ENCODE measurements at places on chromosomes 4 and X. TPM values are rescaled to one million over a fixed set of nuclear protein-coding genes. Genes with fewer than 3 reads are reported as not detected.

DNA sequence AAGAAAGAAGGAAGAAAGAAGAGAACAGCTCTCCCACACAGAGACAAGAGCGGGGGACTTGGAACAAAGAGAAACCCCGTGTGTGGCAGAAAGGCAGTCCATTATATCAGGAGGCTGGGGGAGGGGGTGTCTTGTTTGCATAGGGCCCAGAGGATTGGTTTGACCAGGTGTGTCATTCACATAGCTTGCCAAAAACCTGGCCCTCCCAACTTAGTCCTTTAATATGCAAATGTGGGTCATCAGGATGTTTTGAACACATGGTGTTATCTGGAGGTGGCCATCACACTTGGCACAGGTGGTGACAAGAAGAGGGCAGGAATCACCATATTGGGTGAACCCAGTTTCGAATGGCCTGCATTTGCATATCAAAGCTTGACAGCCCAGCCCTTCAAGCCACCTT, 111.7 kb downstream of the LINC00632 start:
- no peaks in the 10 kb centered on the region for H3K27me3 ChIP-seq
- no peaks in the 10 kb centered on the region for H3K36me3 ChIP-seq
- H3K4me1 ChIP-seq, result no peaks in the 10 kb centered on the region

The CENPI gene
- not detected for total RNA-seq

The EPHA5 gene
- total RNA-seq, result not detected

- no peak overlapping the region for H3K4me3 ChIP-seq
- no peaks in the 10 kb centered on the region for H3K36me3 ChIP-seq
- no peaks in the 10 kb centered on the region for H3K27me3 ChIP-seq
- no peak overlapping the region for H3K27ac ChIP-seq
These were observed 259.3 kb upstream of the MAGEB18 start for GRCh38 chrX:25878806-25879205.

- no peaks in the 10 kb centered on the region for H3K27me3 ChIP-seq
- H3K4me3 ChIP-seq, result no peak overlapping the region
- H3K4me1 ChIP-seq, result no peaks in the 10 kb centered on the region
These were observed 61.7 kb upstream of the CAMK2D start for GRCh38 chr4:113823291-113823659.

- no peaks in the 10 kb centered on the region for H3K27me3 ChIP-seq
- no peak for DNase-seq
- H3K27ac ChIP-seq, result no peak overlapping the region
- H3K4me3 ChIP-seq, result no peak overlapping the region
- H3K36me3 ChIP-seq, result no peaks in the 10 kb centered on the region
These were observed 20.5 kb upstream of the STS start for GRCh38 chrX:7127056-7127455.

The GLRA2 gene
- total RNA-seq, result not detected

DNA sequence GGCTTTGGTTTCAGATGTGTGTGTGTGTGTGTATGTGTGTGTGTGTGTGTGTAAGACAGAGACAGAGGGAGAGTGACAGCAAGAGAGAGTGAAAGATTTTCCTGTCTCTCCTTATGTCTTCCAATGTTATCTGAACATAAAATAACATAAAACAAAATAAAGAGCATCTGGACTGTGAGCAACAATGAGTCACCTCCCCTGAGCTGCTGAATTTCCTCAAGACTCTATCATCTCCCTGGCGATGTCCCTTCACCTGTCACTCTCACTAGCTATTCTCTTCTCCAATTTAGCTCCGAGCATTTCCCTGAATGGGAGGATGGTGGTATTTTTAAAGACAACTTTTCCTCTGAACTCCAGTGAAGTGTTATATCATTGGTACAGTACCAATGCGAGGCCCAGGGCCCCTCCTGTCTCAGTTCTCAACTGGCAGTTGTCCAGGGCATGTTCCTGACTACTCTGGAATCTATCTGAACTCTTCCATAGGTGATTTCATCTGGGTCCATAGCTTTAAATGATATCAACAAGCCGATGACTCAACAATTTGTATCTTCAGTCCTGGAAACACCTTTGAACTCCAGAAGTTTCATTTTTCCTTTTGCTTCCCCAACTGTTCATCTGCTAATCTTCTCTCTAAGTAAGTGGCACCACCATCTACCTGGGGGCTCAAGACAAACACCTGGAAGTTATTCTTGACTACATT, 195.0 kb upstream of the CLNK start:
- H3K4me3 ChIP-seq, result no peak overlapping the region
- H3K27me3 ChIP-seq, result no peaks in the 10 kb centered on the region
- H3K4me1 ChIP-seq, result no peaks in the 10 kb centered on the region
- H3K36me3 ChIP-seq, result no peaks in the 10 kb centered on the region

The HDAC8 gene
- 43.3 TPM for total RNA-seq

- no peak overlapping the region for H3K27ac ChIP-seq
- DNase-seq, result no peak
- no peaks in the 10 kb centered on the region for H3K4me1 ChIP-seq
- no peaks in the 10 kb centered on the region for H3K36me3 ChIP-seq
- no peaks in the 10 kb centered on the region for H3K27me3 ChIP-seq
These were observed 294.7 kb downstream of the NAF1 start for GRCh38 chr4:162871990-162872389.

DNA sequence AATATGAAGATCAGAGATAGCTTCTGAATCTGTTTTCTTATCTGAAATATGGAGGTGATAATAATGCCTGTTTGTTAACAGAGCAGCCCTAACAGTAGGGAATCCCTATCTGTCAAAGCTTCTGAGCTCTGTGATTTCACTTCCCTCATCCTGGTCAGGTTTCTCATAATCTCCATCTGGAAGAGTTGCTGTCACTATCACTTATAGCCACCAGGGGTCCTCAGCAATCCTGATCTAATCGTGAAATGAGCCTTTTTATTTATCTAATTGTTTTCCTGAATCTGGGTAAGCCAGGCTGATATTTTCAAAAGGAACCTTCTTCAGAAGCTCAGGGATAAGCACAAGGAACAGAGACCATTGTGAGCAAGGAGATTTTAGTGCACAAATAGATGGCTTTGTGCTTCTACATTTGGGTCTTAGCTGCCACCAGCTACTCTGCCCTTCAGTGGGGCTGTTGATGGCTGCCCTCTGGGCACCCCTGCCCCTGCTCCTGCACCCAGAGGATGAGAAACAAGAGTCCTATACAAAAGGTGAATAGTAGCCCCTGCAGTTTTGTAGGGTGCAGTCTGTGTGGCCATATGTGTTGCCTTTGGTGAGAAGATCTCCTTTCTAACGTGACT, 196.4 kb upstream of the RADX start:
- H3K27ac ChIP-seq, result no peak overlapping the region
- H3K36me3 ChIP-seq, result no peaks in the 10 kb centered on the region
- no peaks in the 10 kb centered on the region for H3K4me1 ChIP-seq
- no peaks in the 10 kb centered on the region for H3K27me3 ChIP-seq
- H3K4me3 ChIP-seq, result no peak overlapping the region

GRCh38 chr4:143626134-143626911, 74.2 kb downstream of the FREM3 start:
- no peak overlapping the region for H3K27ac ChIP-seq
- no peak overlapping the region for H3K4me3 ChIP-seq
- H3K4me1 ChIP-seq, result peaks cover 16% of the 10 kb centered on the region
- DNase-seq, result peak; percentile 27
- no peaks in the 10 kb centered on the region for H3K36me3 ChIP-seq

DNA sequence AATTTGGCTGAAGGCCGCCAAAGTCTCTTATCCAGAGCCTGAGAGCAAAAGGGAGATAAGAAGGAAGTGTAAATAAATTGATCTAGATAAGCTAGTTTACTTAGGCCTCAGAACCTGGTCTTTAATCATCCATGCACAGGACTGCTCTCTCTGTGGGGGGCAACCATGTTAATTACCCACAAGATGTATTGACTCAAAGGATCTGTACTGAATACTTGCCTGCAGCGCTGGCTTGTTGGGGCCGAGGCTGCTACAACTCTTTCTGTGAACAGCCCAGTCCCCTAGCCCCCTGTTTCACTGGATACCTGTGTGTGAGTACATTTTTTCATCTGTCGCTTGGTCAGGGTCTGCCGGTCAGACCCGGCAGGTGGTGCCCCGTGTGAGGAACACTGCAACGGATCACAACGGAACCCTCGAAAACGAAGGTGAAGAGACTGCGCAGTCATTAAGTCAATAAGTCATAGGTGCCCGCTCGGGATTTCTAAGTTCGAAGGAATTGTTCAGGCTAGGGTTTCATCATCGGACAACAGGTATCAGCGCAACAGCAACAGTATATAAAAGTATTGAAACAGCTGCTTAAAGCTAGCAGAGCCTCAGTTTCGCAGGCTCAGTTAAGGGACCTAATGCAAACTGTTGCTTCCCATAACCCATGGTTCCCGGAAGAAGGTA, 8.3 kb downstream of the MAGEA11 start:
- DNase-seq, result no peak
- H3K36me3 ChIP-seq, result no peaks in the 10 kb centered on the region
- no peaks in the 10 kb centered on the region for H3K4me1 ChIP-seq
- no peaks in the 10 kb centered on the region for H3K27me3 ChIP-seq

DNA sequence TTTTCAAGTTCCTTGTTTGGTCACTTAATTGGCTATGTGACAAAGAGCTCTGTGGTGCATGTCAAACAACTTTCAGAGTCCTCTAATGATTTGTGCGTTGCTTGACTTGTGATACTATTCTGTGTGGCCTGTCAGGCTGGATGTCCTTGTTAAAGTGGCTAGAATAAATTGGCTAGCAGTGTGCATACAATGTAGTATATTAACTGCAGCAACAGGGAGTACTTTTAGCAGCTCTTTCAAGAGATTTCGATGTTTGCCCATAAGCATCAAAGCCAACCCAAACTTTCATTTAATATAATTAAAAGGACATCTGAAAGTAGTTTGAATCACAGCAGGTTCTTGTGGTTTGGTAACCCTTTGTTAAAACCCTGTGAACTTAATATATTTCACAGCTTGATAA, 718.9 kb downstream of the ADGRL3 start:
- no peak for DNase-seq
- no peaks in the 10 kb centered on the region for H3K27me3 ChIP-seq
- no peaks in the 10 kb centered on the region for H3K4me1 ChIP-seq
- no peak overlapping the region for H3K4me3 ChIP-seq
- H3K36me3 ChIP-seq, result no peaks in the 10 kb centered on the region

The CT45A1 gene
- not detected for total RNA-seq

GRCh38 chr4:145279122-145279960, 99.0 kb upstream of the OTUD4 start:
- no peak for DNase-seq
- no peak overlapping the region for H3K27ac ChIP-seq
- no peaks in the 10 kb centered on the region for H3K36me3 ChIP-seq
- H3K4me1 ChIP-seq, result no peaks in the 10 kb centered on the region

- no peaks in the 10 kb centered on the region for H3K36me3 ChIP-seq
- DNase-seq, result peak; percentile 12
- no peak overlapping the region for H3K4me3 ChIP-seq
These were observed 186.4 kb upstream of the NDST3 start for GRCh38 chr4:117847849-117848248.

The C4orf51 gene
- total RNA-seq, result not detected

DNA sequence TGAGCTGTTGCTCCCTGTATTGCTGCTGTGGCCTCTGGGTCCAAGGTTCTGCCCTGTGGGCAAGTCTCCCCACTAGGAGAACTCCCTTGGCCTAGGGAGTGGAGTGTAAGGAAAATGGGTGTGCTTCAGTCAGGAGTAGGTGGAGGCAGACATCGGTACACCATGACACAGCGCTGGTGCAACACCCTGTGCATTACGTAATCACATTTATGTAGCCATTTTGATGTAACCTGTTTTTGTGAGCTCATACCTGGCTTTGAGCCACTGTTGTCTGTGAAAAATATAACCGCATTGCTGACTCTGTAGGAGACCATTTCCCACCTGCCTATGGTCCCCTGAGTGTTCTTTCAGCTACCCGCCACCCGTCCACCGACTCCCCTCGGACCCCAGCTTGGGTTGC, 700.5 kb upstream of the AGA start:
- H3K36me3 ChIP-seq, result no peaks in the 10 kb centered on the region
- no peaks in the 10 kb centered on the region for H3K27me3 ChIP-seq
- H3K4me3 ChIP-seq, result no peak overlapping the region

DNA sequence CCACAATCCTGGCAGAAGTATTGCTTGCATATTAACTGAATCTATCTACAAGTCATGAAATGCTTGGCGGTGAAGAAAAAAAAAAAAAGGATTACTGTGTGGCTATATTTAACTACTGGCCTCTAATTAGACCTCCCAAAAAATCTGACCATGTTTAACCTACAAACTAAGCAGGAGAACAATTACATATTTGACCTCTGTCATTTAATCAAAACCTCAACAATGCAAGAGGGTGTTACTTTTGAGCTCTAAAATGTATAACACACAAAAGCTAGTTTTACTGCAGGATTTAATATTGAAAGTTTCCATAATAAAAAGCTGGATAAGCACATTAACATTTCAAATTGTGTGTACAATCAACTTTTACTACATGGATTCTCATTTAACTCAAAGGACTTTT, 1.5 kb downstream of the ITM2A start:
- H3K4me1 ChIP-seq, result no peaks in the 10 kb centered on the region
- no peak overlapping the region for H3K4me3 ChIP-seq
- no peaks in the 10 kb centered on the region for H3K36me3 ChIP-seq
- no peaks in the 10 kb centered on the region for H3K27me3 ChIP-seq
- no peak overlapping the region for H3K27ac ChIP-seq
- no peak for DNase-seq

GRCh38 chr4:184196730-184197385, 20.8 kb downstream of the ENPP6 start:
- DNase-seq, result no peak
- H3K27ac ChIP-seq, result no peak overlapping the region
- peaks cover 5% of the 10 kb centered on the region for H3K4me1 ChIP-seq
- H3K4me3 ChIP-seq, result no peak overlapping the region
- no peaks in the 10 kb centered on the region for H3K27me3 ChIP-seq
- H3K36me3 ChIP-seq, result no peaks in the 10 kb centered on the region

DNA sequence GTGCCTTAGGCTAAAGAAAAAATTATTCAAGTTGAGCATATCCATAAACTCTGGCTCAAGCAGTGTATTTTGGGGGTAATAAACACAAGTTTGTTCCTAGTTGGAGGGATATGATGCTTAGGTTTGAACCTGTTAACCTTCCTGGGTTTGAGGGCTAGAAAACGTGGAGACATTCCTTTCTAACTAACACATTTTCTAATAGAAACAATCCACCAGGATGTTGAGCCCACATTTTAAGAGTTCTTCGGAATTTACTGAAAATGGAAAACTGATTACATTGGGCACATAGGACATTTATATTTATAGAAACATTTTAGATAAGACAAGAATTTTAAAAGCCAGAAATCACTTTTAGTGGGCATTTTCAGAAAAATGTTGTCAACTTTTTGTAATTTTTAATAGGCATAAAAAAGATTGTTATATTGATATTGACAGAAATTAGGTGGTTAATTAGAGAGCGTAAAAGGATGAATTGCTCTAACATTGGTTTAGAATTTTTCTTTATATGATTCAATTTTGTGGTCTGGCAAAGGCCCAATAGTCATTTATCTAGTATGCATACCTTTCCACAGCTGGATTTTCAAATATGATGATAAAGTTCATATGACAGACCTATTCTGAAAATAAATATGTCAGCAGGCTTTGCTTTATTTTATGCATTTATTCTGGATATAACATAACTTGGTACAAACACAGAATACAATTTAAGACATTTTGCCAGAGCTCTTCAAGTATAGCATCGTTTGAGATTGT, 49.2 kb downstream of the CEP44 start:
- no peak overlapping the region for H3K4me3 ChIP-seq
- DNase-seq, result no peak
- H3K36me3 ChIP-seq, result no peaks in the 10 kb centered on the region
- no peaks in the 10 kb centered on the region for H3K27me3 ChIP-seq
- H3K4me1 ChIP-seq, result no peaks in the 10 kb centered on the region

GRCh38 chr4:74770226-74770910, 24.0 kb downstream of the BTC start:
- H3K27me3 ChIP-seq, result no peaks in the 10 kb centered on the region
- H3K4me3 ChIP-seq, result no peak overlapping the region
- H3K27ac ChIP-seq, result no peak overlapping the region
- H3K36me3 ChIP-seq, result no peaks in the 10 kb centered on the region

Measured in stomach (tissue), 19 donors.